ENCODE measurements at places on chromosomes 1 and 21.

DNA sequence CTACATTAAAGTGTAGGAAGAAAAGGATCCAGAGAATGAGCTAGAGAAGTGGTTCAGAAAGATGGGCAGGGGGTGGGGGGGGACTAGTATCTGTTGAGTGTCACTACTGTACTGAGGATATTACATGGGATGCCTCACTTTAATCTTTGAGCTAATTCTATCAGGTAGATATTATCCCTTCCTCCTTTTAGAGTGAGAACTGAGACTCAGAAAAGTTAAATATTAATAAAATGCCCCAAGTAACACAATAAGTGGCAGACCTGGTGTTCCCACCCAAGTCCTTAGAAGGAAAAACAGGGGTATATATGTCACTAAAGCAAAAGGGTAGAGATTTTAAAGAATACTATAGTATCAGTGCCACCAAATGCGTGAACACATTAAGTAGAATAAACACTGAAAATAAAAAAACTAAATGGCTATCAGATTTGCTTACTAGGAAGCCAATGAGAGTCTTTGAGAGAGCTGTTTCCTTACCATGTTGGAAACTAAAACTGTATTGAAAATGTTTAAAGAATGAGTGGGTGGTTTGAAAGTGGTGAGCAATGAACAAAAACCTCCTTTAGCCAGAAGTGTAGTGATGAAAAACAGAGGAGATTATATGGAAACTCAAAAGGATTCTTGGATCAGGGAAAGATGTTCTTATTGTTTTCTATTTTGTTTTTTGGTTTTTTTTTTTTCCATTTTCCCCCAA, 230.8 kb downstream of the BARHL2 start:
- DNase-seq: no peak

- DNase-seq: no peak
Observed at GRCh38 chr21:31682620-31683019, 23.1 kb downstream of the SOD1 start.

DNA sequence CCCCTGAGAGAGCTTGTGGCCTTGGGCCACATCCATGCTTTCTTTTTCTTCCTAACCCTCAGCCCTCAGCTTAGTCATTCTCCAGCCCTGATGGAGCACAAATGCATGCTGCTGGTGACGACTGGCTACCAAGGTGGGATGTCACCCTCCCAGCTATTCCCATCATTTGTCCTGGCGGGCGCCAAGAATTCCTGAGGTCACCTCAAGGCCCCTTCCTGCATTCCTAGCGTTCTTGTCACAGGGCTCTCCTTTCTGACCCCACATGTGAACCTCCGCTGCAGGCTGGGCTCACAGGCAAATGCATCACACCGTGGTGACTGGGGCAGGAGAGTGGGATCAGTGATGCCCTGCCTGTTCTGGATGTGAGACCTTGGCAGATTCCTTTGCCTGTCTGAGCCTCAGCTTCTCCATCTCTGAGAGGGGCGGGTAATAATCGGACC, 53.4 kb upstream of the IFFO2 start:
- no peak for DNase-seq

- DNase-seq: peak; percentile 64
Observed at GRCh38 chr1:227758366-227758765, 23.1 kb downstream of the SNAP47 start.

DNA sequence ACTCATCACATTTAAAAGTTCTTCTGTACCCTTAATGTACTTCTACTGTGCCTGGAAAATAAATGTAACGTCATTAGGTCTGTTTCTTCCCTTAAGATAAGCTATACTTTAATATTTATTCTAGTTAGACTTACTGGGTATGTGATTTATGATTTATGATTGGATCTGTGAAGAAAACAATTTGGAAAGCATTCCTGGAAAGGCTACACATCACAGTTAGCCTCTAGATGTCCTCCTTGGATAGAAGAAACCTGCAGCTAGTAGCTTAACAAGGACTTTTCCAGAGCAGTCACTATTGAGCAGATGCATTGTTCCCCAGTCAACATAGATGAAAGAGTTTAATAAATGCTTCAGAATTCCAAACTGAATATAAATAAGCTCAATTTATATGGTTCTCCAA, 22.2 kb upstream of the ABL2 start:
- no peak for DNase-seq
